ENCODE measurements at places on chromosomes 7 and 10.
A peak's percentile ranks its signal among the peaks of the same experiment; 100 is the strongest.

GRCh38 chr7:106023369-106024322, 60.6 kb downstream of the CDHR3 start:
- DNase-seq = no peak

DNA sequence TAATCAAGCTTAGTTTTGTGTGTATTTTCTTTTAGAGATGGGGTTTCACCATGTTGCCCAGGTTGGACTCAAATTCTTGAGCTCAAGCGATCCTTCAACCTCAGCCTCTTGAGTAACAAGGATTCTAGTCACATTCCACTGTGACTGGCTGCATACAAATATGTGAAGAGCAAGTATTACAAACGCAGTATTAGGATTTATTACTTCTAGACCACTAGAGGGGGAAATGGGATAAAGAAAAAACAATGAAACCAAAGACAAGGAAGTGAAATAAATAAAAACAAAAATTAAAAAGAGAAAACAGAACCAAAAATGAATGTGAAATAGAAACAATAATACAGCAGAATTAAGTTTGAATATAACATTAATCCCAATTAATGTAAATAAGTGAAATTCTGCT, 308.7 kb downstream of the ANKRD30A start:
- no peak for DNase-seq

- no peak for DNase-seq
Observed at GRCh38 chr10:16799621-16800020, 17.6 kb downstream of the RSU1 start.

GRCh38 chr7:78490524-78490923, 692.0 kb downstream of the PHTF2 start:
- DNase-seq = no peak

- no peak for DNase-seq
Observed at GRCh38 chr10:125562737-125563136, 120.2 kb downstream of the TEX36 start.

GRCh38 chr10:123613346-123613850, 52.8 kb upstream of the GPR26 start:
- DNase-seq = no peak

DNA sequence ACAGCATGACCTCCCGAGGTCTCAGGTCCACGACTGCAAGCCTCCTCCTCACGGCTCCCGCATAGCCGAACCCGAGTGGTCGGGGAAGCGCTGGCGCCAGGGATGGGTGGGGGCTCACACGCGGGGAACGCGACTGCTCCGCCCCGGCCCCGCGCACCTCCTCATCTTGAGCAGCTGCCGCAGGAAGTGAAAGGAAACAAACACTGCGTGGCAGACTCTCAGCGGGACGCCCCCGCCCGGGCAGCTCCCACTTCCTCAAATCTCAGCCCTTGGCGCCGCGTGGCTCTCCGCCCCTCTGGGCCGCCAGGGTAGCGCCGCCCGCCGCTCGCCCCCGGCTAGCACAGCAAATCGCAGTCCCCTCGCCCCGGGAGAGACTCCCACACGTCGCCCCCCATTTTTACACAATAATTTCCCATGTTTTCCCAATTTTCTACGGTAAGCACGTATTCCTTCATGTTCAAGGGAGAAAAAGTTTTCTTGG, at the start of gene TMEM243:
TSS of gene TMEM243 (minus strand) at position 188 of the 481 bp plus-strand sequence. CDS start 229 bp downstream, outside the sequence.
- peak; percentile 89 for DNase-seq

DNA sequence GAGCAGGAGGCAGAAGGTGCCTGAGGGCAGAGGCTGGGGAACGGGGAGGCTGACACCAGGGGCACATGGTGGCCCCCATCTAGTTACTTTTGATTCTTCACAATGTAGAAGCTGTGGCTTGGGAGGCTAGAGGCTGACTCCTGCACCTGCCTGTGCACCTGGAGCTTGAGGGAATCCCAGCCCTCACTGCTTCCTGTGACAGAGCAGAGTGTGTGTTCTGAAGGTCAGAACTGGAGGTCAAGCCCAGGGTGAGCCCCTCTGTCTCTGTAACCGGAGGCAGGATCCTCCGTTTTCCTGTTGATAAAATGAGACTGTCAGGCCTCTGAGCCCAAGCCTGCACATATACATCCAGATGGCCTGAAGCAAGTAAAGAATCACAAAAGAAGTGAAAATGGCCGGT, 124.8 kb downstream of the ACTR3B start:
- DNase-seq = no peak

- no peak for DNase-seq
Observed at GRCh38 chr10:124351481-124352220, 67.1 kb downstream of the OAT start.

DNA sequence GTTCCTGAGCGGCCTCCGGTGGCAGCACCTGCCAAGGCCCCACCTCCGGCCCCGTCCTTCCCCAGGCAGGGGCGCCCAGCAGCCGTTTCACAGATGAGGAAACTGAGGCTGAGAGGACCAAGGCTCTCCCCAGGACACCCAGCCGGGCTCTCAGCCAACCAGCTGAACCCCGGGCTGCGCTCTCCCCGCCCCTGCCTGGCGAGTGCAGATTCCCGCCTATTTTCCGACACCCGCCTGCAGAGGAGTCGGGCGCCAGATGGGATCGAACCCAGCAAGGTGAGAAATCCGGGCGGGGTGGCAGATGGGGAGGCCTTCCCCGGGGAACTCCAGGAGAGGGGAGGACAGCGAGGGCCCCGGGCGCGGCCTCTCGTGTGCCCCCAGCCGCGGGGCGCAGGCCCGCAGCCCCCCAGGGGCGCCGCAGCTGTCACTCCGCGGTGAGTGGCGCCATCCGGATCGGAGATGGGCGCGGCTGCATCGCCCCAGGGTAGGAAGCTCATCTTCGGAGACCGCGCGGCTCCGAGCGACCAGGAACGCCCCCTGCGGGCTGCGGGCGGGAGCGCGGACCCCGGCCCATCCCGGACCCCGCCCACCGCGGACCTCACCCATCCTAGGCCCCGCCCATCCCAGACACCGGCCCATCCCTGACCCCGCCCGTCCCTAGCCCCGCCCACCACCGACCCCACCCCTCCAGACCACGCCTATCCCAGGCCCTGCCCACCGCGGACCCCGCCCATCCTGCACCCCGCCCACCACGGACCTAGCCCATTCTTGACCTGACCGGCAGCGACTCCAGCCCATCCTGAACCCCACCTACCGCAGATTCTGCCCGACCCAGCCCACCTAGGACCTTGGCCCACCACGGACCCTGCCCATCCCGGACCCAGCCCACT, 90.3 kb downstream of the MICALL2 start:
- peak; percentile 43 for DNase-seq

DNA sequence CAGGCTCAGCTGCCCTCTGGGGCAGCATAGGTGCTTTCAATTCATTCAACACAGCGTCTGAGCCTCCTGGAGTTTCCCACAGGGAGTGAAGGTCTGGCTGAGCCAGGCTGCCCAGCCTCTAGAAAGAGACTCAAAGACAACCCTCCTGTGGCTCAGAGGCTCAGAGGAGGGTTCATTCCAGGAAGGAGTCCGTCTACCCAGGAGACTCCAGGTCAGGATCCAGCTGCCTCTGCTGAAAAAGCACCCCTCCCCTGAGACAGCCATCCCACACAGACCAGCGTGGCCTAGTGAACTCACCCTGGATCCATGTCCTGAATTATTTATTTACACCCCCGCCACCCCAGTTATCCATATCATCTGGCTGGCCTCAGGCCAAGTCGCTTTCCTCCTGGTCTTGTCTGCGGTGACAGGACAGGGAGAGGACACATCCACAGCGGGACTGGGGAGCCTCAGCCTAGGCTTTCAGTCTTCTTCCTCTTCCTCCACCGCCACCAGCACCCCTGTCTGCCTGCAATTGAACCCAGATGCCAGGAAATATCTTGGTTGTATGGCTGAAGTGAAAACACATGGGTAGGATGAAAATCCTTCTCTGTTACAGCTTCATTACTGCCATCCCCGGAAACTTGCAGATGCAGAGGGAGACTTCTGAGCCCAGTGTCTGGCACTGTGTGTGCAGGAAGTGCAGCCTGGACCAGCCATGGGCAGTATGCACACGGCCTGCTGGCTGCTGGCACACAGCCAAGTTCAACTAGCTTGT, 44.0 kb upstream of the COL13A1 start:
- DNase-seq = peak; percentile 64

- no peak for DNase-seq
Observed at GRCh38 chr7:151327659-151328058, 14.0 kb upstream of the NUB1 start.

DNA sequence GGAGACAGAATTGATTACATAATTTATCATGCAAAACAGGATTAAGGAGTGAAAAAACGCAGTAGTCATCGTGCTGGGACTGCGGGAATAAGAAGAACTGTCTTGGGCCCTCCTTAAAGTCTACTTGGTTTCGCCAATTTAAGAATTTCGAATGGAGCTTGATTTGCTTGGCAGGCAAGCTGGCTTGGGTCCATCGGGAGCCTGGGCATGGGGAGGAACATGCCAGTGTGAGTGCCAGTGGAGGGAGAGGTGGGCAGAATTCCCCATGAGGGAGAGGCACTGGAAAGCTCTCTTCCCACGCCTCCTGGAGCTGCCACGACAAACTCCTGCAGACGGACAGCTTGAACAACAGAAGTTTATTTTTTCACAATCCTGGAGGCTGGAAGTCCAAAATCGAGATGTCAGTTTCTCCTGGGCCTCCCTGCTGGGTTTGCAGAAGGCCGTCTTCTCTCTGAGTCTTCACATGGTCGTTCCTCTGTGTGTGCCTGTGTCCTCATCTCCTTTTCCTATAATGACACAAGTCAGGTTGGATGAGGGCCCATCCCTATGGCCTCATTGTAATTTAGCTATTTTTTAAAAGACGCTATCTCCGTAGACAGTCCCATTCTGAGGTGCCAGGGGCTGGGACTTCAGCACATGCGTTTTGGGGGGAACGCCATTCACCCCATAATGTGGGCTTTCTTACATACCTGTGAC, 528.7 kb upstream of the DPP6 start:
- no peak for DNase-seq

- no peak for DNase-seq
Observed at GRCh38 chr7:103077318-103077717, 2.4 kb downstream of the ARMC10 start.

DNA sequence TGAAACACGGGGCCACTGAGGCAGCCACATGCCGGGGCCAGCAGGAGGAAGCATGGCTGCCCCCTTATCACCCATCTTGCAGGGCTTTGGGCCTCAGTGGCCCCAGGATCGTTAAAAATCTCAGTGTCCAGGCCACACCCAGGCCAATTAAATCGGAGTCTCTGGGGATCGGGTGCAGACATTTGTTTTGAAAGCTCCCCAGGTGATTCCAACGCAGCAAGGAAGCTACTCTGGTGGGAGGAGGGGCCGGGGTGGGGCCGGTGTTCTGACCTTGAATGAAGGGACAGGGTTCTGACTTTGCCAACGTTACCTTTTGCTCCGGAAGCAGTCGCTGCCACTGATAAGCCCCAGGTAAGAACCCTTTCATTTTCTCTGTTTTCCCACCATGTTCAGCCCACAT, 412.3 kb upstream of the FOXK1 start:
- no peak for DNase-seq

DNA sequence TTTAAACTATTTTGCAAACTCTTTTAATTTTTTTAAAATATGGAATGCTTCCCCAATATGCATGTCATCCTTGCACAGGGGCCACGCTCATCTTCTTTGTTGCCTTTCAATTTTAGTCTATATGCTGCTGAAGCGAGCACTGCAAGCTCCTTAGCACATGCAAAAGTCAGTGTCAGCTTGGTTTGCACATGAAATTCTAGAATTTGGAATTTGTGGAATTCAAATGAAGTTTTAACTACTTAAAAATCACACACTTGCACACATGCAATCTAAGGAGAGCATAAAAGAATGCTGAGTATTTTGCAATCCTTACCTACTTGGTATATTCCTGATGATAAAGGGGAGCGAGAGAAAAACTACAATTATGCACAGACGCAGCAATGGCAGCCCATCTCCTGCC, 78.3 kb upstream of the ATP6V0A4 start:
- DNase-seq = no peak

DNA sequence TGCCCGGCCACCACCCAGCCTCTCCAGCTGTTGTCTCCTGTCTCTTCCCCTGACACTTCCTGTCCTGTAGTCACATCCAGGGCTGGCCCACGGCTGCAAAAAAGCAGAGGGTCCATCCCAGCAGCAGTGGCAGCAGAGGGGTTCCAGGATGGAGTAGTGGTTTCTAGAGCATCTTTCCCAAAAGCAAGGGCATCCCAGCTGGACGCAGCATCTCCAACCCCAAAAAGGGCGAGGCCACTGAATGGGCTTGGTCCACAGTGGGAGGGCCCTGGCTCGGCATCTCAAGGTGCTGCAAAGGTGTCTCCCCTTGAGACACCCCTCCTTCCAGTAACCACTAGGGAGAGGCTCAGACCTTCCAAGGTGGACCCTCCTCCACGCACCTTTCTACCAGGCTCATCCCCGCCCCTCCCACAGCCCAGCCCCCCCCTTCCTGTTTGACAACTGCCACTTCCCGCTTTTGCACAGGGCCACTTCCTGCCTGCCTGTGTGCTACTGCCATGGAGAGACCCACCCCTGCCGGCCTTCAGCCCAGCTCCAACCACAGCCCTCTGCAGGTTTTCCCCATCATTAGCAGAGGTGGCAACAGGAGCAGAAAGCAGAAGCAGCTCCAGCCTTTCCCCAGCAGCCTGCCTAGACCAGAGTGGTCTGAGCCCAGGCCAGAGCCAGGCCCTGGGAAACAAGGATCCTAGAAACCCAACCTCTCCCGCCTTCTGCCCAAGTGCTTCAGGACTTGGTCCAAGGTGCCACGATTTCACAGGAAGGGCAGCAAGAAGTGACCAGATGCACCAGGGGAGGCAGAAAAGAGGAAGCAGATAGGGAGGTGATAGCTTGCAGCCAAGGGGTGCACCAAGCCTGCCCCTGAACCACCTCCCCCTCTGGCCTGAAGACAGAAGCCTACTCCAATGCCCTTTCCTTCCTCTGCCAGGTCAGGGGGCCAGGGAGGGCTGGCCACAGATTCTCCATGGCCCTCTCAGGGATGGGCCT, 8.6 kb downstream of the CAMK2G start:
- DNase-seq = peak; percentile 62

DNA sequence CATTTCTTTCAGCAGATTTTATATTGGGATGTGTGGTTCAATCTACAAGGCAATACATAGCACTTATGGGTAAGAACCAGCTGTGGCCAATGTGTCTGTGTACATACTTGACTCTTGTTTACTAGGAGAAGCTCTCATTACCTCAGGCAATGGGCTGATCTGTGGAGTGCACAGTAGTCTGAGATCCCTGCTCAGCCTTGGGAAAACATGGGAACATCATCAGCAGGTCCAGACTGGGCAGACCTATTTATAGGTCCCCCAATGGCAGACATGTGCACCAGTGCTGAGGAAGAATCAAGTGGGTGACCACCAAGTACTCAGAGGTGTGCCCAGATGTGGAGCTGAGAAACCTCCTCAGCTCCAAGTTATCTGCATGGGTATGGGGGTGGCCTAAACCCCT, 349.7 kb downstream of the KIF20B start:
- DNase-seq = no peak

DNA sequence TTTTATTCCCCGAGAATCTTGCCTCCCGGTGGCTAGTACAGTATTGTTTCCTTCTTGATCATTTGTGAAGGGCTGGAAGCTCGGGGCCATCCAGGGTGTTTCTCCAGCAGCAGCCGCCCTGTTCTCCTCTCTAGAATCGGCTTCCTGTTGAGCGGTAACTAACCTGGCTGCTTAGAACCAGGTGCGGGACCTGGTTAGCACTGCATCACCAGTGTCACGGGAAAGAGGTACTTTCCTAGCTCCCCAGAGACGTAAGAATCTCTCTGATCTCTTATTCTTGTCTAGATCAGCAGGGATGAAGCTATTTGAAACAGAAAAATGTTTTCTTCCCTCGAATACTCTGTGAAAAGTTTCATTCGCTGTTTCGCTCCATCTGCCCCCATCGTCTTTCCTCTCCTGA, 239.2 kb downstream of the CELF2 start:
- DNase-seq = no peak
